ENCODE measurements at places on chromosomes 5 and 9.

GRCh38 chr5:158514986-158515359, 584.7 kb downstream of the EBF1 start:
- H3K36me3 ChIP-seq: no peaks in the 10 kb centered on the region
- H3K27ac ChIP-seq: peak overlapping the region; percentile 1
- H3K4me1 ChIP-seq: no peaks in the 10 kb centered on the region
- no peak for DNase-seq
- no peak overlapping the region for H3K4me3 ChIP-seq
- no peaks in the 10 kb centered on the region for H3K27me3 ChIP-seq

DNA sequence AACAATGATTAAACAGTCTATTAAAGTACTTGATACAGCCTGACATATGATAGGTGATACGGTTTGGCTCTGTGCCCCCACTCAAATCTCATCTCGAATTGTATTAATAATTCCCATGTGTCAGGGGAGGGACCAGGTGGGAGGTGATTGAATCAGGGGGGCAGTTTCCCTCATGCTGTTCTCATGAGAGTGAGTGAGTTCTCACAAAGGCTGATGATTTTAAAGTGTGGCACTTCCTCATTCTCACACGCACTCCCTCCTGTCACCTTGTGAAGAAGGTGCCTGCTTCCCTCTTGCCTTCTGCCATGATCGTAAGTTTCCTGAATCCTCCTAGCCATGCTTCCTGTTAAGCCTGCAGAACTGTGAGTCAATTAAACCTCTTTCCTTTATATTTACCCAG, 40.1 kb upstream of the TARS1 start:
- no peaks in the 10 kb centered on the region for H3K36me3 ChIP-seq
- no peaks in the 10 kb centered on the region for H3K27me3 ChIP-seq
- H3K4me3 ChIP-seq: no peak overlapping the region
- DNase-seq: no peak
- H3K4me1 ChIP-seq: peaks cover 7% of the 10 kb centered on the region
- no peak overlapping the region for H3K27ac ChIP-seq

GRCh38 chr9:4654538-4654937, 7.6 kb upstream of the PLPP6 start:
- no peak for DNase-seq
- no peaks in the 10 kb centered on the region for H3K4me1 ChIP-seq
- no peaks in the 10 kb centered on the region for H3K27me3 ChIP-seq
- no peak overlapping the region for H3K4me3 ChIP-seq

DNA sequence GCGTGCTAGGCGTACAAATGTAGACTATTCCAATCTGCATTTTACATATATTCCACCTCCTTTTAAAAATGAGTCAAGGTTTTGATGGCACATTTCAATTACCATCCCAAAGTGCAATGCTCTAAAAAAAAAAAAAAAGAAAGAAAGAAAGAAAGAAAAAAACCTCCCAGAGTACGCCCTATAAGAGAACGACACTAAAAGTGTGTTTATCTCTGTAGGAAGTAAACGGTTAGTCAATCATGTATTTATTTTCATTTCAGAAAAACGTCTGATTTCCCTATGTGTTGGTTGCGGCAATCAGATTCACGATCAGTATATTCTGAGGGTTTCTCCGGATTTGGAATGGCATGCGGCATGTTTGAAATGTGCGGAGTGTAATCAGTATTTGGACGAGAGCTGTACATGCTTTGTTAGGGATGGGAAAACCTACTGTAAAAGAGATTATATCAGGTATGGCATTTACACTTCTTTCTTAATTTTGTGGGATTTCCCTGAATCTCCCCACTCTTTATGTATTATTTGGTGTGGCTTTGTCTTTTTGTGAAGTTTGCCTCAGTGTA, 1.1 kb downstream of the ISL1 start:
- peak overlapping the region; percentile 68 for H3K4me3 ChIP-seq
- H3K36me3 ChIP-seq: no peaks in the 10 kb centered on the region
- no peaks in the 10 kb centered on the region for H3K4me1 ChIP-seq
- H3K27ac ChIP-seq: peak overlapping the region; percentile 86
- no peak for DNase-seq
- H3K27me3 ChIP-seq: no peaks in the 10 kb centered on the region

GRCh38 chr9:109517901-109518377, 19.8 kb upstream of the PTPN3 start:
- H3K4me3 ChIP-seq: no peak overlapping the region
- DNase-seq: no peak
- no peaks in the 10 kb centered on the region for H3K36me3 ChIP-seq
- no peaks in the 10 kb centered on the region for H3K4me1 ChIP-seq
- H3K27me3 ChIP-seq: no peaks in the 10 kb centered on the region
- no peak overlapping the region for H3K27ac ChIP-seq

DNA sequence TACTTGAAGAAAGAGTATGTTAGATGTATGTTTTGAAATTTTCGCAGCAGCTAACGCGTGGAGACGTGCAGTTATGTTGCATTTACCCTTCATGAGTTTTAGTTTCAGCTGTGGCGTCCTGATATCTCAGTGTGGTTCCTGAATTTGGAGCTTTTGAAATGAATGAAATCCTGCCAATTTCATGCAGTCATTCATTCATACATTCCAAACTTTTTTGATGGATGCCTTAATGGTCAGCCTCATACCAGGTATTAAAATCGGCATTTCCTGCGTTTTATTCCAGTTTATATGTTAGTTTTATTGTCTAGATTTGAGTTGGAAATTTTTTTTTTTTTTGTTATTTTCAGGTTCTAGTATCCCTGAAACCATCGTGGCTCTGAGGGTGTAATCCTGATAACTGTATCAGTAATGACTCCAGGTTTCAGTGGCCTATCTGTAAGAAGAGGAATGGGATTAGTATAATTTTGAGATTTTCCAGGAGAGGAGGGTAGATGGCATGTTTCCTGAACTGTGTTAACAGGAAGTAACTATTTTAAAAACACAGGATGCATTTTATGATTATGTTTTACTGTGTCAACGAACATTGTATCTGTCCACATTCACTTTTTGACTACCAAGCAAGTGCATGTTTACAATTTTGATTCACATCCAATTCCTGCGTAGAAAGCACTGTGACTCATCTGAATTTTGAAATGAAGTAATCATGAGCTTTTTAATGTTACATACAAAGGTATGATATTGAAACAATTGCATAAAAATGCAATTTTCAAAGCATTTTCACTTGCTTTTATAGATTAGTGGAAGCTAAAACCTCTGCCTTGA, 1.0 kb downstream of the FOCAD start:
- no peaks in the 10 kb centered on the region for H3K27me3 ChIP-seq
- peak overlapping the region; percentile 78 for H3K4me3 ChIP-seq
- H3K36me3 ChIP-seq: no peaks in the 10 kb centered on the region
- no peaks in the 10 kb centered on the region for H3K4me1 ChIP-seq
- peak overlapping the region; percentile 88 for H3K27ac ChIP-seq
- no peak for DNase-seq

- H3K27ac ChIP-seq: peak overlapping the region; percentile 59
- no peak for DNase-seq
- no peaks in the 10 kb centered on the region for H3K27me3 ChIP-seq
Observed at GRCh38 chr9:123003466-123003865, 30.0 kb upstream of the GPR21 start.

GRCh38 chr5:17723876-17724275, 89.6 kb downstream of the TAF11L14 start:
- H3K4me1 ChIP-seq: no peaks in the 10 kb centered on the region
- H3K4me3 ChIP-seq: no peak overlapping the region
- no peaks in the 10 kb centered on the region for H3K27me3 ChIP-seq
- no peak for DNase-seq
- no peaks in the 10 kb centered on the region for H3K36me3 ChIP-seq
